ENCODE measurements at places on chromosomes 5 and 9. TPM values are rescaled to one million over a fixed set of nuclear protein-coding genes. Genes with fewer than 3 reads are reported as not detected.

DNA sequence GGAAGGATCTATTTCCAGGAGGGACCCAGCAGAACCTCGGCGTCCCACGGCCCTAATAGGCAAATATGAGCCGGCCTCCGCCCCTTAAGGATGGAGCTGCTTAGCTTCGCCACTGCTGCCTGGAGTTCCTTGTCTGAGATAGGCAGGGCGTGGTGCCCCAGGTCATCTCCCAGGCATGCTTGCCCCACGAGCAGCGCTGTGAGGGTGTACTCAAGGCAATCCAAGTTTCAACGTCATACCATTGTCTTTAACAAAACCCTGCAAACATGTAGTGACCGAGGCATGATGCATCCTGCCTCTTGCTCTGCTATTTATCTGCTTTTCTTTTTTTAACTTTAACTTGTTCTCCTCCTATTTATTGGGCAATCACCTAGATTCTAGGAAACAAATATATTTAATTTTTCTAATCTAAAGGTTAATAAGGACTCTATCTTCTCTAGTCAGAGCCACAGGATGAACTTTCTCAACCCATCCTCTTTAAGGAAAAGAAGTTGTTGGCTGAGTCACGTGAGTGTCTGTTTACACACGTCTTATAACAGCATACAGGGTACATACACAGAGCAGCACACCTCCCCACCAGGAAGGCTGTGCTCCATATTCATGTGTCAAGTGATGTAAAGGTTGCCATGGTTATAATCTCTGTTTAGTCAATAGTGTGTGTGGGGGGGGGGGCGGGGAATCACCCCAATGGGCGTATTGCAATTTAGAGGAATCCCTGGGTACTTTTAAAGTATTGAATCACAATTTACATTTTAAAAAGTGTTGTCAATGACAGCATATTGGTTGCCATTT is 27.3 kb upstream of the ZSWIM6 start:
- no peak for ATAC-seq

STKLD1 gene
- not detected for total RNA-seq

PPIP5K2 gene
- total RNA-seq: 42.8 TPM

ENTREP1 gene
- 29.3 TPM for total RNA-seq

- no peak for ATAC-seq
Observed at GRCh38 chr9:9352877-9353481, 1259.8 kb downstream of the PTPRD start.

- no peak for ATAC-seq
Observed at GRCh38 chr5:157648275-157648990, 3.8 kb downstream of the SOX30 start.

PPIC gene
- 47.4 TPM for total RNA-seq

SPATA31C1 gene
- total RNA-seq: not detected

- no peak for ATAC-seq
Observed at GRCh38 chr5:43774881-43775399, 172.0 kb downstream of the NNT start.

DNA sequence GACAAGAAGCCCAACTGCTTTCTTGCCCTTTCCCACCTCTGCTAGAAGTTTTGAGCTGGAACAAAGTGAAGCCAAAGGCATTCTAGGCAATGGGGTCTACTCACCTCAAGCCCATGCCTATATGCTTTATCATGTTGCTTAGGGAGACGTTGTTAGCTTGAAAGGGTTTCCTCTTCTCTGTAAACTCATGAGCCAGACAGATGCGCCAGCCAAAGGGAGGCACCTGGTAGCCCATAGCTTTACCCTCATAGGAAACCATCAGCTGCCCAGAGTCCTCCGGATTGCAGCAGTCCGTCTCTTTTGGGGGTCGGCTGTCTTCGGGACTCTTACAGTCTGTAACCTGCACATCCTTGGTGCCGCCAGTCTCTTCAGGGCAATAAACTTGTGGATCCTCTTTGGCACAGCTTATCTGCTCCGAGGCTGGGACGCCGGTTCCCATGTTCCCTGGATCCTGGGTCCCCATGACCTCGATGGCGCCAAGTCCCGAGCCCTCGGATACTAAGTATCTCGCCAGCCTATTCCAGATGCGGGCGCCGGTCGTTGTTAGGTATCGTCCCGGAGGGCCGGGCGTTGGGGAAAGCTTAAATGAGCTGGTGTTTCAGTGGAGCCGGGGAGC is 678 bp downstream of the GBA2 start:
- no peak for ATAC-seq

TNC gene
- total RNA-seq: 493 TPM
